ENCODE measurements at places on chromosomes 3 and 15.

- DNase-seq = no peak
Observed at GRCh38 chr15:65633752-65634151, 12.0 kb downstream of the SLC24A1 start.

GRCh38 chr3:98602078-98602678 lies 8.8 kb upstream of the CPOX start:
- no peak for DNase-seq

- no peak for DNase-seq
Observed at GRCh38 chr3:151351219-151351618, 21.9 kb upstream of the P2RY13 start.

DNA sequence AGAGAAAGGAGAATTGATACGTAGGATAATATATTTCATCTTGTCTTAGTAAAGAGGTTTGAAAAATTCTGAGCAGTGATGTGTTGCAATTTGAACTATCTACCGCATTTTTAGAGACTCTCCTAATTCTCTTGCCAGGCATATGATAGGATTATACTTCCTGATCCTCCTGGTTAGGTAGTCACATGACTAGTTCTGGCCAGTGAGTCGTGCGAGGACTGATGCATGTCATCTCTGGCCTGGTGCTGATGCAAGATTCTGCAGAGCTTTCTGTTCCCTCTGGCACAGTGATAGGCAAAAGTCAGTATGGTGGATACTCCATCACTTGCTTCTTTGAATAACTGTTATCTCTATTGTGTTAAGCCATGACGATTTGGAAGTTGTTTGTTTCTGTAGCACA lies 277.6 kb upstream of the NAALADL2 start:
- no peak for DNase-seq

GRCh38 chr3:177624528-177625495 lies 427.5 kb upstream of the TBL1XR1 start:
- peak; percentile 11 for DNase-seq
